Stimulated activated CD4-positive, alpha-beta T cell treated with anti-CD3 and anti-CD28 coated beads, Interleukin-4, amount 100 ng/mL, for 48 hours (primary cell): ENCODE measurements at places on chromosomes 1 and 21.

- no peak for DNase-seq
Observed at GRCh38 chr1:2493691-2494322, 17.7 kb downstream of the PLCH2 start.

GRCh38 chr1:41486371-41487125 is 2.1 kb upstream of the EDN2 start:
- no peak for DNase-seq

DNA sequence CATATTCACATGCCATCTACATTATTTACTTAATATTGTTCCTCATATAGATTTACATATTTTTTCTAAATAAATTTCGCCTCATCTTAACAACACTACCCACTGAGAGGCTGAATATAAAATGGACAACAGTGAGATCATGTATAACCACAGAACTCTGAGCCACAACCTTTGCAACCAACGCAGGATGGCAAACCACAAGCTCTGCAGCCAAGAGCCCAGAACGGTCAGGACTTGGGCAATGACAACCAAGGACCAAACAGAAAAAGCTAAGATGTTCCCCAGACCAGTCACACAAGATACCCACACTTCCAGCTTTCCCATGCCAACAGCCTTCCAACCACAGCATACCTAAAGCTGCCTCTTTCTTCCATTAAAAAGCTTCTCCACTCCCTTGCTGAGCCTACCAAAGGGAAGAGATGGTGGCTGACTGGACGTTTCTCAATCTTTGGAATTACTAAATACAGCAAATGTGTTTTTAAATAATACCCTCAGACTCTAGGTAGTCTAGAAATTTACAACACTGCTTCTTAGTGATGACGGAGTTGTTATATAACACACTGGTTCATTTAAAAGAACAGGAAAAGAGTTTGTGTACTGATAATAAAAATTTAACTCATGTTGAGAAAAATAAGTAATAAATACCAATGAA is 117.9 kb downstream of the AKT3 start:
- no peak for DNase-seq

DNA sequence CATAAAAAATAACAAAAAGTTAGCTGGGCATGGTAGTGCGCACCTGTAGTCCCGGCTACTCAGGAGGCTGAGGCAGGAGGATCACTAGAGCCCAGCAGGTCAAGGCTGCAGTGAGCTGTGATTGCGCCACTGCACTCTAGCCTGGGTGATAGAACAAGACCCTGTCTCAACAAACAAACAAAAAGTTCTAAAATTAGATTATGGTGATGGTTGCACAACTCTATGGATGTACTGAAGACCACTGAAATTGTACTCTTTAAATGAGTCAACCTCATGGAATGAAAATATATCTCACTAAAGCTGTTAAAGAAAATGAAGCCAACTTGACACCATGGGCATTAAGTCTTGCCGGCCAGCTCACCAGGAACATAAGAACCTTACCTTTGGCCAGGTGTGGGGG is 9.1 kb downstream of the MRAP start:
- no peak for DNase-seq

GRCh38 chr1:227489572-227489971 is 73.8 kb upstream of the ZNF678 start:
- DNase-seq = no peak

- DNase-seq = no peak
Observed at GRCh38 chr1:179788259-179788658, 45.2 kb downstream of the FAM163A start.

DNA sequence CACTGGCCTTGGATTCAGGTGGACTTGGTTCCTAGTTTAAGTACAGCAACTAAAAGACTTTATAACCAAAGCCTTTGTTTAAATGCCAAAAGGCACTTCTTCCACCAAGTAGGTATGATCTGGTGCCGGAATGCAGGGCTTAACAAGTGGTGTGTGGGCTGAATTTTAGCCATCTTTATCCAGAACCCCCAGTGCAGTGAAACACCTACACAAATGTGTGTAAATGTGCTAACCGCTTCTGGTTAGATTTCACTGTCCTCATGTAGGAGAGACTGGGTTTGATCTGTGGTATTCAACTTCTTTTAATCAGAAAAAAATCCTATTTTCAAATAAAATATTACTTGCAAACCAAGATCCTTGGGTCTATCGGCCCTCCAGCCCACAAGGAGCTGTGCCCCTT is 10.3 kb downstream of the SLAMF1 start:
- DNase-seq = no peak

- DNase-seq = no peak
Observed at GRCh38 chr21:30480145-30480544, at the start of gene KRTAP19-1. KRTAP19-1 (minus strand) TSS chr21:30480367; CDS start chr21:30480317, 50 bp downstream.

DNA sequence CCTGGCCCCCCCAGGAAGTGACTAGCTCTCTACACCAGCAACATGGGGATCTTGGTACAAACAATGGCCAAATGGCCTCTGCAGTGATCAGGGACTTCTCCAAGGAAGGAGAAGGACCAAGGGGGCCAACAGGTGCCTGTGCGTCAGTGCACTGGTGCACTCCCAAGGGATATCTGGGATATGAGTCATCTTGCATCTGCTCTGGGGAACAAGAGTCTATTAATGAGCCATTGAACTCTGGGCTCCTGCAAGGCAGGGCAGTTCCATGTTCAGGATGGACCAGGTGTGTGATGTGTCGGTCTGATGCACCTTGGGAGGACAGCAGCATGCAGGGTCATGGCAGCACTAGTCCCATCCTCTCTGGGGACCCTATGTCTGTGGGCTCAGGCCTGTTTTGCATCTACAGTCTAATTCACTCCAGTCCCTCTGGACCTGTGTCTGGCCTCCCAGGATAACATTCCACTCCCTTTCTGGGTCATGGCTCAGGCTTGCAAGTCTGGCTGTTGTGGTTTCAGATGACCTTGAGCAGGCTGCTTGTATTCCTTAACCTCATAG is 125.3 kb downstream of the TRABD2B start:
- no peak for DNase-seq

GRCh38 chr1:201538612-201539551 is at the start of gene NAV1:
NAV1 (plus strand) TSS chr1:201539127; CDS start chr1:201622885, 83,758 bp downstream.
- no peak for DNase-seq

DNA sequence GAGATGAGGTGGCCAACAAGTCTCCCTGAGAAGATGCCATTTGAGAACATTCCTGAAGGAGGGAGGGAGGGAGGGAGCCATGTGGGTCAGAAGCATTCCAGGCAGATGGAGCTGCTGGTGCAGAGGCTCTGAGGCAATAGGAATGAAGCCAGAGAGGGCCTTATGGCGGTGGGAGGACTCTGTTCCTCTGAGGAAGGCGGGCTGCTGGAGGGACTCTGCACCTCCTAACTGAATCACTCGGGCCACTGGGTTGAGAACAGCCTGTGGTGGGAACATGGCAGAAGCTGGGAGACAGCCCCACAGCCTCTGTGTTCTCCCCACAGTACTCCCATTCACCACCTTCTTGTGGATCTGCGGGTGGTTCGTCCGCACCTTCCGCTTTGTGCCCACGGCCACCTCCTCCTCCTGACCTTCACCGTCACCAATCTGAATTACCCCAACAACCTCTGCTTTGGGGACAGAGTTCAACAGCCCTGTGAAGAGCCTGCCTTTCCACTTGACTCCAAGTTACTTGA is 2.4 kb upstream of the TMEM125 start:
- no peak for DNase-seq

GRCh38 chr1:230191079-230191804 is 124.2 kb downstream of the GALNT2 start:
- no peak for DNase-seq

DNA sequence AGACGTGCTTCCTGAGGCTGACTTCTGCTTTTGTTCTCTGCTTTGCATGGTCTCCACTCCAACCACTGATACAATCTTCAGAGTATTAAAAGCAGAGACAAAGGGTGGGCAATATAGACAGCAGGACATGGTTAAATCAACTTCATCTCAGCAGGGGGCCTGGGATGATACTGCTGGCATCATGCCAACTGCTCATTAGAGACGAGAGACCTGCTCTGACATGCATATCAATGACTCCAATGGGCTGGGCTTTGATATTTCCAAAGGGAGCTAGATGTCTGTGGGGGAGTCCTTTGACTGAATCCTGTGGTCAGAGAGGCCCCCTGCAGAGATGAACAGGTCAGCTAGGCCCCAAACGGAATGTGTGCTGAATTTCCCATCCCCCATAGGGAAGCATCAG is 106.6 kb downstream of the ACTL8 start:
- no peak for DNase-seq

DNA sequence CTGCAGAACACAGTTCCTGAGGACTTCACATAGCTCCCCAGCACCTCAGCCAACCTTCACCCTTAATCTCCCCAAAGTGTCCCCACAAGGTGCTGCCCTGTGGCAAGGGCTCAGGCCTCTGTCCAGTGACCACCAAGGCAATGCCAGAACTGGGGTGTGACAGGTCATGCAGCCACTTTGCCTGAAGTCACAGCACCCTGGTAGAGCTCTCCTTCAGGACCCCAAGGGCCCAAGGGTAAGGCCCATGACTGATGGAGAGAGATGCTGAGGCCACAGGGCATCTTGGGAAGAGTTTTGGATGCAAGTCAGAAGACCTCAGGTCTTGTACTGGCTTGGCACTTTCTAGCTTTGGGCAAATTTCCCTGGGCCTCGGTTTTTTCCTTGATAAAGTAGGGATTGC is 783 bp upstream of the FCMR start:
- DNase-seq = no peak

DNA sequence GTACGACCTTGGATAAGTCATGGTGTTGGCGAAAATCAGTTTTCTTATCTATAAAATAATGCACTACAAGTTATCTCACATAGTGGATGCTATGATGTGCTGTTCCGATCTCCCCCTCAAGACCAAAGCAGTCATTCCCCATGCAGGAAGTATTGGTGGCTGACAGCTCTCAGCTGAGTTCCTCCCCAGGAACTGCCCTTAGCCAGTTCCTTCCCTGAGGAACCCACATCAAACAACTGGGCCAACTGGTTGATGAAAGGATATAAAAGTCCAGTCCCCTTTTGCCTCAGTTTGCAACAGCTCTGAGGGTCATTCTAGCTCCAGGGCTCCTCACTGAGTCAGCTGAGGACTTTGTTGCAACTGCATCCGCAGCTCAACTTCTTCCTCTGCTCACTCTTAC is 16.1 kb upstream of the SLAMF1 start:
- no peak for DNase-seq

DNA sequence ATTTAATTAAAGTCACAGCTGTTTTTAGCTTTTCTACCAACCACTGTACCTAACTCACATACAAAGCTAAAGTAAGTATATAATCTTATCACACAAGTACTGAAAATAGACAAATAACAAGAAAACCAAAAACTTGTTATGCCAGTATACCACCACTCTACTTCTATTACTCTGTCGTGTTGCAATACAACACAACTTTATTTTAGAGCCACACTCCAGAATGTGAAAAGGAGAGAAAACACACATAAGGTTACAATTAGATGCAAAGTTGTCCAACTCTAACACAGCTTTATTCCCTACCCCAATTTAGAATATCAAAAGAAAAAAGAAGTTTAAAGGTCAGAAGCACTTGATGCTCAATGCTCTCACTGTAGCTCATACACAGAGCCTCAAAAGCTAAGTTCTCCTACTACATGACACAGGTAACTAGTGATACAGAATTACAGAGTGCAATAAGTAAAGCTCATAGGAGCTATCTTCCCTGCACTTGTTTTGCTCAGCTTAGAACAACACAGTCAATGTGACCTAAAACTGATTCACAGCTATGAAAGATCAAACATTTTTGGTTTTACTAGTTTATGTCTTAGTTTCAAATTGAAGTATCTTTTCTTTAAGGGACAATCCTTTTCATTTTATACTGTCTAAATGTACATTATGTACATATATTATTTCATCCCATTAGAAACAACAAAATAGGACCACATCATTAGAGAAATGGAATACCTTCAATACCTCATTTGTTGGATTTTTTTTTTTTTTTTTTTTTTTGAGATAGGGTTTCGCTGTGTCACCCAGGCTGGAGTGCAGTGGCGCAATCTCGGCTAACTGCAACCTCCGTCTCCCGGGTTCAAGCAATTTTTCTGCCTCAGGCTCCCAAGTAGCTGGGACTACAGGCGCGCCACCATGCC is 29.2 kb downstream of the EYA3 start:
- DNase-seq = no peak

- DNase-seq = no peak
Observed at GRCh38 chr1:167509587-167509986, 8.7 kb downstream of the CD247 start.

GRCh38 chr1:162913345-162913744 is 52.4 kb upstream of the CCDC190 start:
- no peak for DNase-seq

GRCh38 chr1:27392778-27393635 is 585 bp downstream of the GPR3 start:
- DNase-seq = no peak

DNA sequence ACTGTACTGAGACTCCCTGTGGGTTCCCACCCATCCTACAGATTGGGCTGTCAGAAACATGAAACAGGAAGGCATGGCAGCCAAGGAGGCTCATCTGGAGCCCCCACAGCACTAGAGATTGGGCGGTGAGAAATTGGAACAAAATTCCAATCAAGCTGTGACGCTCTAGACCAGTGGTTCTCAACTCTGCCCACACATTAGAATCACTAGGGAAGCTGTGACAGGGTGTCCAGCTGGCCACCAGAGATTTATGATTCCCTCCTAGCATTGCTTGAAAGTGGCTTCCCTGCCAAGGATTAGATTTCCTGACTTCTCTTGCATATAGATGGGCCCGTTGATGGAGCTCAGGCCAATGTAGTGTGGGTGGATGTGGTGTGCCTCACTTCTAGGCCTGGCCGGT is 187.5 kb upstream of the ZC3H12A start:
- DNase-seq = no peak

DNA sequence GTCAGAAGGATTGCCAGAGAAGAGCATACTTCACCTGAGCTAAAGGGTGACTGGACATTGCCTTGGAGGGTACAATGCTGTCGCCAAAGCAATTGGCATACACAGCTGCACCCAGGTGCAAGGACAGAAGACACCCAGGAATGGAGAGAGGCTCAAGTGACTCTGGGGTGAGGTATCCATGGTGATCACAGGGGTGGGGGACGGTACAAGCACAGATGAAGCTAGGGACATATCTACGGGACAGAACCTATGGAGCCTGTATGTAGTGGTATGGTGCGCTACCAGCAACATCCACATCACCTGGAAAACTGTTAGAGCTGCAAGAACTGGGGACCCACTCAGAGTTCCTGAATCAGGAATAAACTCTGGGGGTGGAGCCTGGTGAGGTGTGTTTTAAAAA is 286.1 kb downstream of the PCP4 start:
- DNase-seq = no peak

DNA sequence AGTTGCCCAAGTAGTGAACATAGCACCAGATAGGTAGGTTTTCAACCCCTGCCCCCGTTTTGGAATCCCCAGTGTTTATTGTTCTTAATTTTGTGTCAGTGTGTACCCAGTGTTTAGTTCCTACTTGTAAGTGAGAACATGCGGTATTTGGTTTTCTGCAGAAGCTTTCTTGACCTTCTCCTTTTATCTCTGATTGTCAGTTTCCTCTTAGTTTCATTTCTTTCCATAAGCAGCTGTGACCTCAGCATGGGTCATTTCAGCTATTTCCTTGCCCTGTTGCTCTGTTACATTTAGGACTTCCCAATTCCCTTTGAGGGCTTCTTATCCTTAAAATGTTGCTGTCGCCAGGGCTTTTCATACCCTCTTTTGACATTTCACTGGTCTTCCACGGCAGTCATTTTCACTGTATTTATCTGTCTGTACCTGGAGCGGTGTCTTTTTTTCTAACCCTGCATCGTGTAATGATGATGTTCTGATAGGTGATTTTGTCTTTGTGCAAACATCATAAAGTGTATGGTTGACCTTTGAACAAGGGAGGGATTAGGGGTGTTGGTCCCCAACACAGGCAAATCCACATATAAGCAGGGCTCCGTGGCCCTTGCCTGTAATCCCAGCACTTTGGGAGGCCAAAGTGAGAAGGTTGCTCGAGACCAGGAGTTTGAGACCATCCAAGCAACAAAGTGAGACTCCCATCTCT is 15.0 kb downstream of the ITSN1 start:
- no peak for DNase-seq
